Ascending aorta (tissue), 2 donors: ENCODE measurements at places on chromosomes 1 and 21.

- DNase-seq: peak; percentile 52
These were observed 17.4 kb downstream of the ACTRT2 start for GRCh38 chr1:3038571-3039181.

DNA sequence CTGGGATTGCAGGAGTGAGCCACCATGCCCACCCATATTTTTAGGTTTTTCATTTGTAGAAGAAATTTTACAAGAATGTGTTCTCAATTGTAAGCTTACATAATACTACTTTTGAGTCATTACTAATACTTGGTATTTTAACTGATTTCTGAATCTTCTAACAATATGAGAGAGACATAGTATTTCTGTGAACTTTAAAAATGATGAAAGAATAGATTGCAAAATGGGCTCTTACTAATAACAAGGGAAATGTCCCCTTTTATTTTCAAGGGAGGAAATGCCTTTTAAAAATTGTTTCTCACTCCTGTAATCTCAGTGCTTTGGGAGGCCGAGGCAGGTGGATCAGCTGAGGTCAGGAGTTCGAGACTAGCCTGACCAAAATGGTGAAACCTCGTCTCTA lies 5.9 kb downstream of the AGO3 start:
- no peak for DNase-seq

GRCh38 chr1:228410015-228410414 lies 3.4 kb upstream of the TRIM11 start:
- no peak for DNase-seq

- DNase-seq: no peak
These were observed 51.3 kb downstream of the AKT3 start for GRCh38 chr1:243798726-243799125.

- DNase-seq: no peak
These were observed 202.4 kb downstream of the SMYD3 start for GRCh38 chr1:246304484-246305259.

- DNase-seq: no peak
These were observed 1.2 kb downstream of the ETV3 start for GRCh38 chr1:157137046-157137407.

DNA sequence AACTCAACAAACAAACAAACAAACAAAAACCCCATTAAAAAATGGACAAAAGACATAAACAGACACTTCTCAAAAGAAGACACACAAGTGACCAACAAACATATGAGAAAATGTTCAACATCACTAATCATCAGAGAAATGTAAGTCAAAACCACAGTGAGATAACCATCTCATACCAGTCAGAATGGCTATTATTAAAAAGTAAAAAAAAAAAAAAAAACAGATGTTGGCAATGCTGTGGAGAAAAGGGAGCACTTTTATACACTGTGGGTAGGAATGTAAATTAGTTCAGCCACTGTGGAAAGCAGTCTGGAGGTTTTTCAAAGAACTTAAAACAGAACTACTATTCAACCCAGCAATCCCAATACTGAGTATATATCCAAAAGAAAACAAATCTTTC lies 94.7 kb downstream of the PLPP3 start:
- no peak for DNase-seq

GRCh38 chr1:61459345-61459744 lies 265.6 kb downstream of the TM2D1 start:
- no peak for DNase-seq

DNA sequence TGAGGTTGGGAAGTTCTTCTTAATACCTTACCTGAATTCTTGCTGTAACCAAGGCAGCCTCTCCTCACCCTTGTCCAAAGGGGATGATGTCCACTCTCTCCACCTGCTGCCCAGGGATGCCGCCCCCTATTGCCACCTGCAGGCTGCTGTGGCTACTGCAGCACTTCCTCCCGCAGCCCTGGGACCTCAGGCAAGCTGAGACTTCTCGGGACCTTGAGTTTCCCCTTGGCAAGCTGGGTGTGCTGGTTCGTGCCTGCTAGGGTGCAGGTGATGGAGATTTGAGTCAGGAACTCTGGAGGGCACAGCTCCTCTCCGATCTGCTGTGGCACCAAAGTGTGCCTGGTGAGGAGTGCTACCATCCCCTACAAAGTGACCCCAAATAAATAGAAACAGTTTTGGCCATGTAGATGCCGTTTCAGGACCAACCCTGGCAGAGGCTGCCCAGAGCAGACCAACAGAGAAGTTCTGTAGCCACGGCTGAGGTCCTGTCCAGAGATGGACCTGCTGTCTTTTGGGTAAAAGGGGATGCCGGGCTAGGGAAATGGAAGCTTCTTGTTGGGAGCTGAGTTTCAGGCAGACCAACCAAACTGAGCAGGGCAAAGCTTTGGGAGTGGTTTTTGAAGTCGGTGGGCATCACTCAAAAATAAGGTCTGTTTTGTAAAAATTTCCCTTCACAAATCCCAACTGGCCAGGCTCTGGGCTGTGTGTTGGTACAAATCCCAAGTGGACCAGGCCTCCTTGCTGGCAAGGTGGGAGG lies 31.7 kb downstream of the RUNX3 start:
- no peak for DNase-seq

GRCh38 chr1:80893115-80893514 lies 907.6 kb upstream of the ADGRL2 start:
- no peak for DNase-seq

- DNase-seq: no peak
These were observed 105.3 kb downstream of the MAST2 start for GRCh38 chr1:45908611-45909140.

DNA sequence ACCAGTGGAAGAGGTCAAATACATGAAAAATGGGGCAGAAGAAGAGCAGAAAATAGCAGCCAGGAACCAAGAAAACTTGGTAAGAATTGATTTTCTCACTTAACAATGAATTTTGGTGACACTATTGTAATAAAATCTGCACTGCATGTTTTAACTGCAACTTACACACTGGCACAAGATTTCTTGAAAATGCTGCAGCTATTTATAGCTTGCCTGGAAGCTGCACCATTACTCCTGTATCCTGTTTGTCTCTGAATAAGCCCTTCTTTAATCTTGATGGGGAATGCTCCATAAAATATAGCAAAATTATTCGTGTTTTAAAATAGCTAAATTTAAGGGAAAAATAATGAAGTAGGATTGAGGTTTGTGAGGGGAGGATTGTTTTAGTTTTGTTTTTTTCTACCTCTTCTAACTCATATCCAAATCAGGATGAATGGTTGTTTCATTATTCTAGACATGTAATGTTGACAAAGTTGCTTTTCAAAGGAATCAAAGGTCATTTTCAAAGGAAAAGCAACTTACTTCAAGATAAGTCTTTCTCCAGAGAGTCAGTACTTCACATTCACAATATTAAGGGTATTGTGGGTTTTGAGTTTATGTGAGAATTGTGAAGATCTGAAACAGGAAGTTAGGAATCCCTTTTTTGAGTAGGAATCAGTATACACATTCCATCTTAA lies 120.9 kb downstream of the C1orf21 start:
- DNase-seq: no peak

DNA sequence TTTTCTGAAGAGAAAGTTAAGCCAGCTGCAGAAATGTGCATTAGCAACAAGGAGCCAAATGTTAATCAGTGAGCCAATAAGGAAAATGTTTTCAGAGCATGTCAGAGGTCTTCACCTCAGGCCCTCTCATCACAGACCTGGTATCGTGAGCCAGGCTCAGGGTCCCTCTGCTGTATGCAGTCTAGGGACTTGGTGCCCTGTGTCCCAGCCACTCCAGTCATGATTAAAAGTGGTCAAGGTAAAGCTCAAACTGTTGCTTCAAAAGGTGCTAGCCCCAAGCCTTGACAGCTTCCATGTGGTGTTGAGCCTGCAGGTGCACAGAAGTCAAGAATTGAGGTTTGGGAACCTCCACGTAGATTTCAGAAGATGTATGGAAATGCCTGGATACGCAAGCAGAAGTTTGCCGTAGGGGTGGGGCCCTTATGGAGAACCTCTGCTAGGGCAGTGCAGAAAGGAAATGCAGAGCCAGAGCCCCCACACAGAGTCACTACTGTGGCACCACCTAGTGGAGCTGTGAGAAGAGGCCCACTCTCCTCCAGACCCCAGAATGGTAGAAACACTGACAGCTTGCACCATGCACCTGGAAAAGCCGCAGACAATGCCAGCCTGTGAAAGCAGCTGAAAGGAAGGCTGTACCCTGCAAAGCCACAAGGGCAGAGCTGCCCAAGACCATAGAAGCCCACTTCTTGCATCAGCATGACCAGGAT lies 1128.7 kb downstream of the AMY1C start:
- no peak for DNase-seq

GRCh38 chr1:26031611-26032220 lies 10.1 kb downstream of the EXTL1 start:
- DNase-seq: no peak

GRCh38 chr1:100304227-100304626 lies 38.2 kb downstream of the RTCA start:
- DNase-seq: no peak

DNA sequence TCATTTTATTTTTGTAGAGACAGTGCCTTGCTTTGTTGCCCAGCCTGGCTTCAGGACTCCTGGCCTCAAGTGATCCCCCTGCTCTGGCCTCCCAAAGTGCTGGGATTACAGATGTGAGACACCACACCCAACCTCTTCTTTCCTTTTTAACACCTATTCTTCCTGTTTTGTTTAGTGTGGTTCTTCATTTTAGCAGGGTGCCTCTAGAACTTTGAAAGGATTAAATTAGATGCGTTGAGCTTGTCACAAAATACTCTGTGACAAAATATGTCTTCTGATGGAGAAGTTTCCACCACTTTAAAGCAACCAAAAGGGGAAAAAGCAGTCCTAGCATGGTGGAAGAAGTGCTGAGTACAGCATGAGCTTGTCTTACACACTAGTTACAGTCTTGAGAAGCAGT lies 42.0 kb downstream of the CDC14A start:
- DNase-seq: no peak

- DNase-seq: no peak
These were observed 163.4 kb downstream of the CACNA1E start for GRCh38 chr1:181646710-181647109.

DNA sequence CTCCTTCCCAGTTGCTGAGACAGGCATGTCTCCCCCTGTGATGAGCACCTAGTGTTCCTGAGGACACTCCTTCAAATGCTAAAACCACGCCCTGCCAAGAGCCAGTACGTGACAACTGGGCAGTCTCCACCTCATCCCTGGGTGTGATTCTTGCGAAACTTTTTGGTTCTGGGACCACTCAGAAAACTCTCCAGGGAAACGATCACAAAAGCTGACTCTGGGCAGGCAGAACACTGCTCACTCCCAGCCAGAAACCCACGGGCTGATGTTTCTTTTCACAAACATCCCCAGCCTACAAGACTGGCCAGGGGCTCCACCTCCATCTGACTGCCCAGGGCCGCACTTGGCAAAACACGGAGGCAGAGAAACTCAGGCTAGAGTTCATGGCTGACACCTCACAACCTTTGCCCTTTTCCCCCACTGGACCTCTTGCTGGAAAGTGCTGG lies 24.4 kb downstream of the DHRS3 start:
- DNase-seq: peak; percentile 85

- DNase-seq: no peak
These were observed 87.6 kb downstream of the GFI1 start for GRCh38 chr1:92399076-92399475.
